ENCODE measurements at places on chromosomes 5 and 9.

DNA sequence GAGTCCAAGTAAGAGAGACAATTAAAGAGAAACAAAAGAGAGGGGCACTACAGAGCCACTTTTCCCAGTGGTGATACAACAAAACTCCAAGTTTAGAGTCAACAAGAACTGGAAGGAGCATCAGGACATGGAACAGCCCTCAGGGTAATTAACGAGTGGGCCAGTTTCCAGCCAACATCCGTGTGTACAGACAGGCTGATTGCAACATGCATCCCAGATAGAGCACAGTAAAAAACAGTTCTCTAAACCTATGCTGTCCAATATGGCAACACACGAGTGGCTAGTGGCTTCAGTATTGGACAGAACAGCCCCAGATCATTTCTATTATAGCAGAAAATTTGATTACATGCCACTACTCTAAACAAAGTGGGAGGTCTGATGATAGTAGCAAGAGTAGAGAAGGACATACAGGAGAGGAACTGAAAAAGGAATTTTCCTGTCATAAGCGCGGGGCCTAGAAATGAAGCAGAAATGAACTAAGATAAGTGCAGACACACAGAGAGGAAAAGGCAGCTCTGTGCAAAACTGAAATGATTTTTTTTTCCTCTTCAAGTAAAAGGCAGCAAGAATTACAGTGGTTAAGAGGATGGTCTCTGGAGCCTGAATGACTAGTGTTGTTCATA lies 175.6 kb upstream of the CCNG1 start:
- no peak for DNase-seq

DNA sequence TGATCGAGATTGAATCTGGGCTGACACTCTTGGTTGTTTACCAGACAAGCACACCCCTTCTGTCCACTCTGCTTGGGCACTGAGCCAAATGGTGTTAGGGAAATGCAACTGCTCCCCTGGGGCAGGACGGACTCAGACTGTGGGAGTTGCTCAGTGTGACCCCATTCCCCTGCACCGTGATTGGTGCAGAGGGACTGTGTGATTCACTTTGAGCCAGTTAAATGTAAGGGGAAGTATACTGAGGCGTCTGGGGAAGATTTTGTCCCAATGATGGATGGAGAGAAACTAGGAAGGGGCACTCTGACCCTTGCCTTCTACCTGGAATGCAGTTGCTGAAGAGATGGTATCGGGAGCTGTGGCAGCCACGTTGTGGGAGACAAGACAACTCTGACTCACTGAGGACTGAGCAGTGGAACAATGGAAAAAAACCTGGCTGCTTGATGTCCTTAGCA lies 196.0 kb upstream of the ANKRD55 start:
- no peak for DNase-seq

DNA sequence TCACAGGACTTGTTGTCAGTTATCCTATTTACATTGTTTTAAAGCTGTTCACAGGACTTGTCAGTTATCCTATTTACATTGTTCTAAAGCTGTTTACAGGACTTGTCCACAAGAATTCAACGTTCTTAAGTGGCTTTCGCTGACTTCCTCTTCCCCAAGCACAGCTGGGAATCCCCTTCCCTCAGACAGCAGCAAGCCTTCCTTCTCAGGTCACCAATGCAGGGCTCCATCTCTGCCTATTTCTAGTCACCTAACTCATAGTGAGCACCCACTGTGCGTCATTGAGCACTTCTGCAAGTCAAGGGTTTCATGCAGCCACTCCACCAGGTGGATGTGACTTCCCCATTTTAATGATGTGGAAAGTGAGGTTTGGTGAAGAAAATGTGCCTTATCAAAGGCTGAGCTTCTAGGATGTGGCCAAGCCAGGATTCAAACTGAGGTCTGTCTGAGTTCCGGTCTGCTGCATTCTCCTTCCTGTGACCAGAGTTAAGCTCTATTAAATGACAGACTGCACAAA lies 109.8 kb upstream of the ZNF462 start:
- no peak for DNase-seq

DNA sequence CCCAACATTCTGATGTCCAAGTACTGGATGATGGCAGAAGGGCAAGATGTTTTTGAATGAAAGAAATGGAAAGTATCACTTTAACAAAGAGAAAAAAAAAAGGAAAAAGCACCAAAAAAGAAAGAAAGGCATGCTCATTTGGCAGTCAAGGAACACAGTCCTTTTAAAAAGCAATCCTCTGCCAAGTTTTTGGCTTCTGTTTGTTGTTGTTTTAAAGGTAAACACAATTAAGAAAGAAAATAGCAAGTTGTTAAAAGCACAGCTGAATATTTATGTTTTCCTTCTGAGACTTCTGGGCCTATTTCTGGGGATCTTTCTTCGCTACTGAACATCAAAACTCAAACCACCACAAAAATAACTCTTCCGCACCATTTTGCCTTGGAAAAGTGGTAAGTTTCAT lies 162.1 kb downstream of the TRPM3 start:
- DNase-seq: no peak

GRCh38 chr5:179311581-179311980 lies 33.7 kb downstream of the ADAMTS2 start:
- DNase-seq: no peak
